ENCODE measurements at places on chromosomes 2 and 18.

- DNase-seq: no peak
Observed at GRCh38 chr2:227206406-227206805, 42.0 kb downstream of the COL4A3 start.

- no peak for DNase-seq
Observed at GRCh38 chr2:103784261-103784660, 1022.4 kb downstream of the TMEM182 start.

GRCh38 chr2:26469092-26469710, 8.7 kb downstream of the OTOF start:
- DNase-seq: peak; percentile 62

GRCh38 chr2:84238907-84239306, 220.2 kb downstream of the SUCLG1 start:
- no peak for DNase-seq

GRCh38 chr2:65791404-65791975, 359.1 kb upstream of the SPRED2 start:
- DNase-seq: no peak
